COLO829 (cell line): ENCODE measurements at places on chromosomes 16 and 17.

- DNase-seq, result no peak
These were observed 2.5 kb downstream of the PSME3 start for GRCh38 chr17:42835732-42836131.

GRCh38 chr17:81722184-81723120 lies 10.4 kb downstream of the SLC25A10 start:
- no peak for DNase-seq

DNA sequence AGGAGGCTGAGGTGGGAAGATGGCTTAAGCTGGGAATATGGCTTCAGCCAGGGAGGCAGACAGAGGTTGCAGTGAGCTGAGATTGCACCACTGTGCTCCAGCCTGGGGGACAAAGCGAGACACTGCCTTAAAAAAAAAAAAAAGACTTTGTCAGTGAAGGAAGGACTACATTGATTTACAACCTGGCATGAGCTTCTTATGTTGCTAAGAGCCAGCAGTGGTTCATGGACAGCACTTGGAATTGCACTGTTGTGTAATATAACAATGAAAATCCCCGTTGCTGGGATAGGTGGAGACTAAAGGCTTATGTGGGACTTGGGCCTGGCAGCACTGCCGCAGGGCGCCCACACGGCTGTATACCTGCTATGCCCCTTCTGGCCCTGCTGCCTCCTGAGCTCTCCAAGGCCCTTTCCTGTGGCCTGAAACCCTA lies 14.1 kb upstream of the SLC16A5 start:
- no peak for DNase-seq

DNA sequence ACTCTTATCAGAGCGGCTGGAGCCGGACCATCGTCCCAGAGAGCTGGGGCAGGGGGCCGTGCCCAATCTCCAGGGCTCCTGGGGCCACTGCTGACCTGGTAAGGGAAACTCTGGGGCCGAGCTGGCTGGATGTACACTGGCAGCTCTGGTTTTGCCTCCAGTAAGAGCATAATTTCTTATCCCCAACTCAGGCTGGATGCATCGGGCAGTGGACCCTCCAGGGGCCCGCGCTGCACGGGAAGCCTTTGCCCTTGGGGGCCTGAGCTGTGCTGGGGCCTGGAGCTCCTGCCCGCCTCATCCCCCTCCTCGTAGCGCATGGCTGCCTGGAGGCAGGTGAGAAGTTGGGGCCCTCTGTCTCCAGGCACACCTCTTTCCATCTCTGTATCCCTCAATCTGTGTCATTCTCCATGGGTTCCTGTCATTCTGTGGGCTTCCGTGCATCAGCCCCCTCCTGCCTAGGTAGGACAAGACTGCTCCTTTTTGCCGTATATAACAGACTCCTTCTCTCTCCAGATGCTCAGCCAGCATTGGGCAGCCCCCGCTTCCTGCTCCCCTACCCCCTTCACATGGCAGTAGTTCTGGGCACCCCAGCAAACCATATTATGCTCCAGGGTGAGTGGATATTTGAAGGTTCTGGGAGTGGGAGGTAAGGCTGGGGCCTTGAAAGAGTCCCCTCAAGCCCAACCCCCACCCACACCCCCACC lies 9.4 kb upstream of the TMEM88 start:
- no peak for DNase-seq

DNA sequence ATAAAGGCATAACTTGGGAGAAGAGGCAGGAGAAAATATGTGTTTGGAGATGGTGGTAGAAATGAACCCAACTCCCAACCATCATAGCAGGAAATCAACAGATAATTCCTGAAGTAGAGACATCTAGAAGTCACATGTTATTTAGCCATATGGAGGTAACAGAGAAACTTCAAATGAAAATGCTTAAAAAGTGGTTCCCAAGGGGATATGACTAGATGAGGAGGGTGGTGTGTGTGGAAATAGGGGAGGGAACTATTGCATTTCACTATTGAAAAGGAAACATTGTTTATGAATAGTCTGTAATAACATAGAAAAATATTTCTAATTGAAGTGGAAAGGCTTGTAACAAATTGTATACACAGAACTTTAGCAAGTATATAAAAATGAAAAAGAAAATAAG lies 412.0 kb downstream of the SHISA9 start:
- no peak for DNase-seq
